ENCODE measurements at places on chromosomes 2 and 18. TPM values are rescaled to one million over a fixed set of nuclear protein-coding genes. Genes with fewer than 3 reads are reported as not detected.
A peak's percentile ranks its signal among the peaks of the same experiment; 100 is the strongest.

Gene MDH1B
- total RNA-seq, result 0.66 TPM

Gene TTN
- 9.3 TPM for total RNA-seq

Gene DPP4
- 2.3 TPM for total RNA-seq

Gene GALR1
- 0.03 TPM for total RNA-seq

Gene EPB41L3
- 6.2 TPM for total RNA-seq

Gene INSIG2
- 8.2 TPM for total RNA-seq

Gene SERPINB2
- 0.40 TPM for total RNA-seq

Gene BUB1
- not detected for total RNA-seq

Gene POMC
- total RNA-seq, result 2.4 TPM

Gene ABCG5
- total RNA-seq, result not detected

Gene LOXHD1
- total RNA-seq, result 0.15 TPM

Gene PDK1
- 7.8 TPM for total RNA-seq

DNA sequence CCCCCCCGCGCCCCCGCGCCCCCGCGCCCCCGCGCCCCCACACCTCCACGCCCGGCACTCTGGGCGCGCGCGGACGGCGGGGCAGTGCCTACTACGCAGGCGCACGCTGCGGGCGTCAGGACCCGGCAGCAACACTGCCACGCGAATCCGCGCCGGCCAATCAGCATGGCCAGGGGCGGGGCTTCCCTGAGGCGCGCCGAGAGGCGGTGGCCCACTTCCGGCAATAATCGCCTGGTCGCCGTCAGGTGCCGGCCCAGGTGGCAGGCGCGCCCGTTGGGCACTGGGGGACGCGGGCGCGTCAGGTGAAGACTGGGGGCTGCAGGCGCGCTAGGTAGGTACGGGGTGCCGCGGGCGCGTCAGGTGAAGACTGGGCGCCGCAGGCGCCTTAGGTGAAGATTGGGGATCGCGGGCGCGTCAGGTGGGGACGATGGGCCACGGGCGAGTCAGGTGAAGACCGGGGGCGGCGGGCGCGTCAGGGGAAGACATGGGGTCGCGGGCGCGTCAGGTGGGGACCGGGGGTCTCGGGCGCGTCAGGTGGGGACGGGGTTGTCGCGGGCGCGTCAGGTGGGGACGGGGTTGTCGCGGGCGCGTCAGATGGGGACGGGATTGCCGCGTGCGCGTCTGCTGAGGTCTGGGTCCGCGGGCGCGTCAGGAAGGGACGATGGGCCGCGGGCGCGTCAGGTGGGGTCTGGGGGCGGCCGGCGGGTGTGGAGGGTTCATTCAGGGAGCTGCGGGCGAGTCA lies 219.1 kb downstream of the RTP5 start:
- peak; percentile 94 for DNase-seq

DNA sequence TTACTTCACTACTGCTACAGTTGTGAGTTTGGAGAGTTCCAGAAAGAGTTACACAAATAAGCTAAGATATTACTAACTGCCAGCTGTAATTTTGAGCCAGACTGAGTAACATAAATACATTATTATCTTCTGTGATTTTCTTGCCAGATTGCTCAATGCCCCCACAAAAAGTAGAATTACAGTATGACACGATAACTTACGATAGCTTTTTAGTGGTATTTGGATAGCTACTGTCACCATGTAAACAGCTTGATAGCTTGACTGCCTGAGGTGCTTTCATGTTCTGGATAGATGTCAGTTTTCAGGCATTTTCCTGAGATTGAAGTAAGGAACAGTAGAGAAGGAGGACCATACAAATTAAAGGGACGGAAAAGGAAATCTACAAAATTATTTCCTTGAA lies 533.3 kb downstream of the SOCS6 start:
- DNase-seq, result no peak

GRCh38 chr2:53568469-53568868 lies 199.1 kb upstream of the CHAC2 start:
- no peak for DNase-seq

GRCh38 chr2:72991980-72992733 lies 74.8 kb downstream of the EMX1 start:
- DNase-seq, result no peak

DNA sequence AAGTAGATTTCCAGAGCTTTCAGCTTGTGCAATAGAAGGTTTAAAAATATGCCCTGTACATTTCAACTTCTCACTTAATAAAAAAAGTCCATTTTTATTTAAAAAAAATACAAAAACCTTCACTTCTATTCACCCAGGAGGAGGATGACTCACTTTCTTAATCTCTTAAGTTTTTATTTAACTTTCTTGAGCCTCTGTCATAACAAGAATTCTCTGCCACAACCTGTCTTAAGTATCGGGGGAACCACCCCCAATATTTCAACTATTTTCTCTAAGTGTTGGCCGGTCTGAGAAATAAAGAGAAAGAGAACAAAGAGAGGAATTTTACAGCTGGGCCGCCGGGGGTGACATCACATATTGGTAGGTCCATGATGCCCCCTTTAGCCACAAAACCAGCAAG lies 58.4 kb downstream of the LRATD1 start:
- no peak for DNase-seq

GRCh38 chr2:10765461-10765860 lies 44.0 kb downstream of the ATP6V1C2 start:
- DNase-seq, result no peak

GRCh38 chr2:193774166-193774565 lies 1579.4 kb upstream of the TMEFF2 start:
- no peak for DNase-seq

- no peak for DNase-seq
These were observed 512.4 kb upstream of the ID2 start for GRCh38 chr2:8169443-8169842.

- DNase-seq, result no peak
These were observed 122.6 kb upstream of the UGP2 start for GRCh38 chr2:63719052-63719451.

- no peak for DNase-seq
These were observed 52.6 kb downstream of the AGPS start for GRCh38 chr2:177445200-177445599.

GRCh38 chr2:68086166-68086565 lies 23.4 kb upstream of the C1D start:
- no peak for DNase-seq

DNA sequence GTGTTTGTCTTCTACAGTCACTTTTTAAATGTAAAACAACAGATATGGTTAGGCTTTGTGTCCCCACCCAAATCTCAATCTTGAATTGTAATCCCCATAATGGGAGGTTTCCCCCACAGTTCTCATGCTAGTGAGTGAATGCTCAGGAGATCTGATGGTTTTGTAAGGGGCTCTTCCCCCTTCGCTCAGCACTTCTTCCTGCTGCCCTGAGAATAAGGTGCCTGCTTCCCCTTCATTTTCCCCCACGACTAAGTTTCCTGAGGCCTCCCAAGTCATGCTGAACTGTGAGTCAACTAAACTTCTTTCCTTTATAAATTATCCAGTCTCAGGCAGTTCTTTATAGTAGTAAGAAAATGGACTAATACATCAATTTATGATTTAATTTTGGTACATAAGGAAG lies 118.0 kb upstream of the SNTG2 start:
- no peak for DNase-seq

GRCh38 chr2:175154661-175155082 lies 13.3 kb downstream of the ATF2 start:
- DNase-seq, result no peak

- no peak for DNase-seq
These were observed 45.5 kb downstream of the KCMF1 start for GRCh38 chr2:85016446-85016845.

- no peak for DNase-seq
These were observed 56.5 kb upstream of the TTC39C start for GRCh38 chr18:23958036-23958435.

- DNase-seq, result no peak
These were observed 224.0 kb downstream of the TXNL1 start for GRCh38 chr18:56414357-56414756.

GRCh38 chr2:3598912-3599854 lies 4.3 kb downstream of the COLEC11 start:
- DNase-seq, result no peak

DNA sequence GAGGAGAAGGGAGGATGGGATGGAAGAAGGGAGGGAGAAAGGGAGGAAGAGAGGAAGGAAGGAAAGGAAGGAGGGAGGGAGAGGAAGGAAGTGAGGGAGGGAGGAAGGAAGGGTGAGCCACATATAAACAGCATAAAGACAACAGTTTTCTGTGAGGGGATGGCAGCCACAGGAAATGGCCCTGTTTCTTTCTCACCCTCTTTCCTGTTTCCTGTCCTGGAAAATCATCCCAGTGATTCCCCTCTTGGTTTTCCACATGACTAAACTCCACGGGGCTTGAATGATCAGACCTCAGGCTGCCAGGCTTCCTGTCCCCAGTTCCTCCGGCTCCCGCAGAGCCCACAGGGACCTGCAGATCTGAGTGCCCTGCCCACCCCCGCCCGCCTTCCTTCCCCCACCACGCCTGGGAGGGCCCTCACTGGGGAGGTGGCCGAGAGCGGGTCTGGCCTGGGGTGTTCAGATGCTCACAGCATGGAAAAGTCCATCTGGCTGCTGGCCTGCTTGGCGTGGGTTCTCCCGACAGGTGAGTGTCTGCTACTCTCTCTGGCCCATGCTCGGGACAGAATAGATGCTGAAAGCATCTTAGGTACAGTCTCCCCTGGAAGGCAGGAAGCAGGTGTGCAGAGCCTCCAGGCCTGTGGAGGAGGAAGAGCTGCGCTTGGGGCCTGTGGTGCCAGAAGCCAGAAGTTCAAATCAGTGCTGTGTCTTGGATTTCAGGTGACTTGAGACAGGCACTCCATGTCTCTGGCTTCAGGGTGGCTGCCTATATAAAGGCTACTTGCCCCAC lies at the start of gene SIGLEC15:
TSS of gene SIGLEC15 (plus strand) at position 418 of the 787 bp plus-strand sequence. CDS start at position 472, 54 bp downstream.
- no peak for DNase-seq

- DNase-seq, result peak; percentile 80
These were observed at the start of gene HAAO for GRCh38 chr2:42792583-42793333. TSS of gene HAAO (minus strand) at chr2:42792583. CDS start at chr2:42792536, 47 bp downstream.

GRCh38 chr18:77167251-77167650 lies 34.7 kb upstream of the MBP start:
- no peak for DNase-seq

DNA sequence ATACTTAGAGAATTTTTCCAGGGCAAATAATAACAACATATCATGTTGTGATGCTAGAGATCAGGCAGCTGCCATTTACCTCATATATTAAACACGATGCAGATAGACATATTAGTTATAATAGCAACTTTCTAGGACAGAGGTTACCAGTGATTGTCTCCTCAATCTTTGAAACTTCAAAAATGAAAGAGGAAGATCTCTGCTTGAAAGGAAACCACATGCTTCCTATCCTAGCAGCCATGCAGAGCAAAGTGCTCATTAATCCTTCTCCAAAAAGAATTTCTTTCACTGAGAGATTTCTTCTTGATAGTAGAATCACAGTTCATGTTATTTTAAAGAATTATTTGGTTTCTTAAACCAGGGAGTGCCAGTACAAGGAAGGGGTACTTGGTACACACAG lies 317.2 kb downstream of the CPS1 start:
- DNase-seq, result no peak

- no peak for DNase-seq
These were observed 11.2 kb upstream of the WIPF1 start for GRCh38 chr2:174608866-174609214.

DNA sequence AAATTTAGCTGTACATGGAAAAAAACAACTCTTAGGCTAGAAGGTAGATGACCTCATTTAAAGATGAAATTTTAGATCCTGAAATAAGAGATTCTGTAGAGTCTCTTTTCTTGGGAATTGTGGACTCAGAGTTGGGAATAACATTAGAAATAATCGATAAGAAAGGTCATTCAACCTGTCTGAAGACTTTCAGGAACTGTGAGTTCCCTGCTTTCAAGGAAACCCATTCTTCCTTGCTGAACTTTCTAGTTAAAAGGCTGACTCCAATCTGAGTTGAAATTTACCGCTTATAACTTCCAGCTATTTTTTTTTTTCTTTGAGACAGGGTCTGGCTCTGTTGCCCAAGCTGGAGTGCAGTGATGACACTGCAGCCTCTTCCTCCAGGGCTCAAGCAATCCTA lies 16.8 kb upstream of the SMAD7 start:
- no peak for DNase-seq

DNA sequence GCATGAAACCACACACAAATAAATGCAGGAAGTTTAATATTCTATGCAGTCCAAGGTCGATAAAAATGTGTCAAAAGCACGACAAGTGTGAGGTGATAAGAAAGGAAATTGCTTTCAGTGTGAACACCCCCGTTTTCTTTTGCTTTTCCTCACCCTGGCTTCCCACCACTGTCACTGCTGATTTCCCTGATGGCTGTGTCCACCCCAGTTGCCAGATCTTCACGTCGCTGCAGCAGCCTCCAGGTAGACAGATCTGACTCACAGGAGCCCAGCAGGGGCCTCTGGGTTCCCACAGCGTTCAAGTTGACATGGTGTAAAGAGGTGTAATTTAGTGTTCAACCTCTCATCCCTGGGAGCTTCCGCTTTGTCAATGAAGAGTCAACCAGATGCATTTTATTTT lies 128.0 kb upstream of the TACR1 start:
- DNase-seq, result no peak

GRCh38 chr18:36086186-36086585 lies 18.8 kb upstream of the RPRD1A start:
- DNase-seq, result no peak

- DNase-seq, result no peak
These were observed at the start of gene CNGA3 for GRCh38 chr2:98346311-98347236. TSS of gene CNGA3 (plus strand) at chr2:98346456. CDS start at chr2:98369976, 23,520 bp downstream.

DNA sequence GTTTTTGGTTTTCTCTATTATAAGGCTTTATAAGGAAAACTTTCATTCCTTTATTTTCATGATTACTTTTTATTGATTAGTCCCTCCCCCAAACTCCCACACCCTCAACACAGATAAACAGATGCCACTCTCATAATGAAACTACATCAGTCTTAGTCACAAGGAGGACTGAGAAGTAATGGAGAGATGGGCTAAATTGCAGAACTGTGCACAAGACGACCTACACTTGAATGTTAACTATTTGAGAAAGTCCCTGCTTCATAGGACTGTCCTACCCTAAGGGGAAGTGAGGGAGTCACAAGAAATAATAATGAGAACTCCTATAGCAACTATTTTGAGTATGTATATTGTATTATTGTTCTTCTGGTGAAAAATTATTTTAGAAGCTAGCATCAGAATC lies 360.8 kb downstream of the RBM43 start:
- DNase-seq, result no peak

- no peak for DNase-seq
These were observed 176.2 kb upstream of the ZC3H15 start for GRCh38 chr2:186309901-186310300.

DNA sequence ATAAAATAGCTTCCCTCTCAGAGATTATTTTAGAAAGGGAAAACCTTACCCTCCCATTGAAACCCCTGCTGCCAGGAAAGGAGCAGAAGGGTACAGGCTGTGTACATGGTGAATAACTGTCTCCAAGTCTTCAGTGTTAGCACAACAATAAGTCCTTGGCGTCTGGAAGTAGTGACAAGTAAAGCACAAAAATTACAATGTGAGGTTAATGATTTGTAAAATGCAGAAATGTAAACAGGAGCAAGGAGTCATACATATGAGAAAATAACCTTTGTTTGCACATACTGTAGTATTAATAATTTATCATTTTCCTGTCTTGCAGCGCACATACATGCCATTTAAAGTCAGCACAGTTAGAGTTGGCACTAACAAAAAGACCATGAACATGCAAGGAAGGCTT lies 40.5 kb downstream of the ABHD3 start:
- DNase-seq, result no peak

GRCh38 chr18:59357928-59358327 lies 1.1 kb downstream of the LMAN1 start:
- DNase-seq, result no peak
